ENCODE measurements at places on chromosomes 16 and 17.

GRCh38 chr17:31724619-31725018 lies 134.4 kb downstream of the COPRS start:
- DNase-seq = no peak

DNA sequence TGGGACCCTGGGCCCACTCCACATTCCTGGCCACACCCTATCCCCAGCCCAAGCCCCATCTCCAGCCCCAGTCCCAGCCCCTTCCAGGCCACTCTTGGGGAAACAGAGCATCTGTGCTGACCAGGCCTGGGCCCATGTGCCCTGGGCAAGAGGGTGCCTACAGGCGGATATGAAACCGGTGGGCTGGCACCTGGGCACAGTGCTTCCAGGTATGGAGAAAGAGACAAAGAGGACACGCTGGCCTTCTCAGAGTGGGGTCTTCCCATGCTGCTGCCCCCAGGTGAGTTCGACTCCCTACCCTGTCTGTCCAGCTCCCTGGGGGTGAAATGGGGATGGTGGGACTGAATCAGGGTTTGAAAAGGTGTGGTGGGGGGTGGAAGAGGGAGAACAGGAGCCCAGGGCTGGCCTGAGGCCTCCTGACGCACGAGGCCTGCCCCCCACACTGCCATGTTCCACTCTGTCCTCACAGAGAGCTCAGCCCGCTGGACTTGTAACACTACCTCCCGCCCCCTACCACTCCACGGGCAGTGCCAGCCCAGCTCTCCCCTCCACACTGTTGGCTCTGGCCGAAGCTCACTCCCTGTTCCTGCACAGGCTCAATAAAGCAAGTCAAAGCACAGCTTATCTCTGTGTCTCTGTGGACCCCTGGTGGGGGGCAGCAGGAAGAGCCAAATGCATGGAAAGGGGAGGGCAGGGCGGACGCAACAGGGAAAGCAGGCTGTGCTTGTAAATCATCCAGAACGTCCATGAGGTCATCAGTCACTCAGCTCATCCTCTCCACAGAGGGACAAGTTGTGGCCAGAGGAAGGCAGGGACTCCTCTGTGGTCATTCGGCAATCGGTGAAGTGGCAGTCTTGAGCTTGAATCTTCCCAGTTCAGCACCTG lies 71.1 kb upstream of the TMEM97 start:
- DNase-seq = peak; percentile 43

- peak; percentile 89 for DNase-seq
Measured at GRCh38 chr17:74972107-74972972, at the start of gene HID1. HID1 (minus strand) TSS chr17:74972759; CDS start chr17:74972656, 103 bp downstream.

GRCh38 chr17:67995570-67996263 lies 552 bp downstream of the C17orf58 start:
- DNase-seq = peak; percentile 60

- DNase-seq = no peak
Measured at GRCh38 chr16:27901956-27902355, 161.6 kb downstream of the GSG1L start.

DNA sequence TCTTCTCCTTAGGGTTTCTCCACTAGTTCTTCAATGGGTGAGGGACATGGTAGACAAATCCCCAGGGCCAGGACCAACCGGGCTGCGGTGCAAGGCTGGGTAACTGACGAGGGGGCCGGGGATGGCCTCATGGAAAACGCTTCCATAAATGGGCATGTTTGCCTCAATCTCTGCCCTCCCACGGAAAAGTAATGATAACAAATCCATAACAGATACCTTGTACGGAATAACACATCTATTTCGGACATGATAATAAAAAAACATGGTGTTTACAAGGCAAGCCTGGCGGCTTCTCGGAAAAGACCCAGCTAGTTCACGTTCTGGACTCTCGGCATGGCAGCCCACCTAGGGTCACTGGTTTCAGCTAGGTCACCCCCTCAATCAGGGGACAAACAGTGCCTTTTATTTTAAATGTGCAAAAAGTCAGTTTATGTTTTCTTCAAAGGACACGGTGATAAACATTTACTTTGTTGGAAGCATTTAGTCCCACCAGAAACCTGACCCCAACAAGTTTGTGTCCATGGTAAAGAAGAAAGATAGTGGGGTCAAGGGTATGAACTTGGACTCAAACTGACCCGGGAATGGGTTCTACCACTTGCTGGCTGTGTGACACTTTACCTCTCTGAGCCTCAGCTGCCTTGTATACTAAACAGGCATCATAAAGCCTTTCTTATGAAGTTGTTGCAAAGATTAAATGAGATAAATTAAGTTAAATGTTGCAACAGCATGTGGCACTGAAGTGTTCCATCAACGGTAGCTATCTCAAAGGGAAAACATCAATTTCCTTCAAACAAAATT lies 1.7 kb downstream of the MYH11 start:
- DNase-seq = no peak

DNA sequence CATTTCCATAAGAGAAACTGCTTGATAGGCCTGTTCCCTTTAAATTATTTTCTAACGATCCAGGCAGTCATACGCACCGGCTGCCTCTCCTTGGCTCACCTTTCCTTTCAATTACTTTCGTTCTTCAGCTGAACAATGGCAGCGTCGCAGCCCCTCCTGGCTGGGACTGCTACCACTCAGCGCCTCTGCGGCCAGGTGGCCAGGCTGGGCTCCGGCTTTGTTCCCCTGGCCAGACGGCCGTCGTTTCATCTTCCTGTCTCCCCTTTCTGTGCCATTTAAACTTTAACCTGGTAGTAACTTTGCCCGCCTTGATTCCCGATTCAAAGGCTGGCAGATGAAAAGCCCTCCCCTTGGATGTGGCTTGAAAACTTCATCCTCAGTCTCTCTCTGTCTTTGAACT lies 79.0 kb downstream of the C16orf78 start:
- no peak for DNase-seq

DNA sequence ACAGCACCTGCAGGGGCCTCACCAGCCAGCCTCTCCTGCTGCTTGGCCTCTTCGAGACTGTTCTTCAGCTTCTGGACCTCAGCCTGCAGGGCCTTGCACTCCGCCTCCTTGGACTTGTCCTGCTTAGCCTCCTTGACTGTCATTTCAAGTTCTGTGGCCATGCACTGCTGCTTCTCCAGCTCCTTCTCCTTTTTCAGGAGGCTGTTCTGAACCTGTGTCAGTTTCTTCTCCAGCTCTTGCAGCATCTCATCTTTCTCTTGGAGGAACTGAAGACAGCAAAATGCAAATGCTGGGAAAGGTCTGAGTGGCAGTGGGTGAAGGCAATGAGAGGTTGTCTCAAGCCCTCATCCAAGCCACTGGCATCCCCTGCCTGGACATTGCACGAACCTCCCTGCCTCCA lies 39.1 kb downstream of the DHX38 start:
- DNase-seq = no peak

DNA sequence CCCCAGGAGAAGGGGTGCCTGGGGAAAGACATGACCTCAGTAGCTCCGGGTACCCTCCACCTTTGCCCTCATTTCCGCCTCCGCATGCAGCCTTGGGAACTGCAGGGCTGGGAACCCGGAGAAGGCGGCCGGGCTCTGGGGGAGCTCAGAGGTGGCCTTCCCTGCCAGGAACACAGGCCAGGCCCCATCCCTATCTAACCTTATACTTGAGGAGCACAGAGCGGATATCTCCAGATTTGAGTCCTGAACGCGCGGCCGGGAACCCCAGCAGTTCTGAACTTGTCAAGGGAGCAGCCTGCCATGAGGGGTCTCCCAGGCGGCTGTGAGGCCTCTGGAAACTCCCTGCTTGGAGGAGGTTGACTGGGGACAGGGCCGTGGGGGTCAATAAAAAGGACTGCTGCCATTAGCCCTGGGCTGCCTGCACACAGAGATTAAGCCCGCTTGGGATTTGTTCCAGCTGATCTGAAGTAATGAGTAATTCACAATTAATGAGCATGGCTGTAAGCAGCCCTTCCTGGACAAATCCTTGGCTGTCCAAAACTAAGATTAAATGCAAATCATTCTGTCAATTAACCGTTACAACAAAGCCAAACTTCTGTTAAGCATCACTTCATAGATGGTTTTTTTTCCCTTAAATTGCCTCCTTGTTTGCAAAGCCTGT lies 26.3 kb upstream of the METRNL start:
- DNase-seq = no peak

DNA sequence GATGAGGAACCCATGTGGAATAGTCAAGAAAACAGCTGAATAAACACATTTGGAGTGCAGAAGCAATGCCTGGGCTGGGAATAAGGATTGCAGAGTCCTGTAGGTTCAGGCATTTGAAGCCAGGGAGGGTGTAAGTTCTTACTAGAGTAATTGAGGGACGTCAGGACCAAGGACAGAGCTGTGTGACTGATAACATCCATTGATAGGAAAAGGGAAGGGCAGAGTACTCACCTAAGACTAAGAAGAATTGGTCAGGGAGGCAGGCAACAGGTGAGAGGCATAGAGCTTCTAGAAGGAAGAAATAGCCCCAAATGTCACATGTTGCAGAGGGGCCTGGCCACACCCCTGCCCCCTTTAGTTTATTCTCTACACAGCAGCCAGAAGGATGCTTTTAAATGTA lies 79.8 kb upstream of the TMEM132E start:
- DNase-seq = peak; percentile 64

DNA sequence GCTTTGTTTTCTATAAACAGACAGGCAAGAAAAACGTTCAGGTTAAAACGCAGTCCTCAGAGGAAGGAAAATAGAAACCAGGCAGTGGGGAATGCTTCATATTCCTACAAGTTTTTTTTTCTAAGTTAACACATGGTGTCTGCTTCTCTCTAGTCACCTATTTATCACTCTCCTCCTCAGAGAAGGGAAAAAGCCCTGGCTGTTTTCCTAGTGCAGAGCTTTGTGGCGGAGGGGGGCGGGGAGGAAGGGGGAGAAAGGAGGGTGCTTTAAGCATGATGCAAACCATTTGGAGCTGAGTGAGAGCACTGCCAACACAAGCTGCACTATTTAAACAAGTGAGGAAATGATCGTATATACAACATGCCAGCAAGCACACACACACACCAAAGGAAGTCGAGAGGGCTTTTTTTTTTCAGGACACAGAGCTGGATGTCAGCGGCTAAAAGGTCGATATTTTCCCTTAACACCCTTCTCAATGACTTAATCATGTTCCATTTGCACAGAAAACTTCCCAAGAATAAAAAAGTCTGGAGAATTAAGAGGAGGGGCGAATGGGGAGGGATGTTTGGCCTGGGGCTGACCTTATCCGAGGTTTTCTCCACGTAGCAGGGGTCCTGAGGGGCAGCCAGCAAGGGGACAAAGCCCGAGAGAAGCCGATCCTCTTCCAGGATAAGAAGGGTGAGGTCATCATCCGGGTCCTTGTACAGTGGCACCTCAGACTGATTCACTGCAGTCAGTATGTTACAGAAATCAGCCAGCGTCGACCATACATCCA lies 117.4 kb downstream of the HIC1 start:
- DNase-seq = peak; percentile 38

GRCh38 chr16:89945654-89946053 lies 2.9 kb upstream of the DEF8 start:
- no peak for DNase-seq

GRCh38 chr17:13822700-13823099 lies 221.0 kb upstream of the HS3ST3A1 start:
- no peak for DNase-seq

DNA sequence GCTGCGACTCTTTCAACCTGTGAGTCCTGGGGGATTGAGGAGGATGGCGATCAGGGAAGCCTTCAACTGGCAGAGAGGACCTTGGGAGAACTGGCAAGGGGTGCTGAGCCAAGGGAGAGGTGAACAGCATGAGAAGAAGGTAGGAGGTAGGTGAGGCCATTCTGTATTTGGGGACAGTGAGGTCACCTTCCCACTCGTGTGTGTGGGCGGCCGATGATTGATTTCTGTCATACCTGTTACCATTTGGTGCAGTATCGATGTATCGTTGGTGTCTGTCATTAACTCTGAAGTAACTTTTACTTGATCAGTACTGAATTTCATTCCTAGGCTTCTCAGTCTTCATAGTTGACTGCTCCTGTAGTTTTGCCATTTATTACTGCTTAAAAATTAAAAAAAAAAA lies 3.8 kb downstream of the ARSG start:
- no peak for DNase-seq

- no peak for DNase-seq
Measured at GRCh38 chr17:60910415-60910814, 232.8 kb downstream of the BCAS3 start.

DNA sequence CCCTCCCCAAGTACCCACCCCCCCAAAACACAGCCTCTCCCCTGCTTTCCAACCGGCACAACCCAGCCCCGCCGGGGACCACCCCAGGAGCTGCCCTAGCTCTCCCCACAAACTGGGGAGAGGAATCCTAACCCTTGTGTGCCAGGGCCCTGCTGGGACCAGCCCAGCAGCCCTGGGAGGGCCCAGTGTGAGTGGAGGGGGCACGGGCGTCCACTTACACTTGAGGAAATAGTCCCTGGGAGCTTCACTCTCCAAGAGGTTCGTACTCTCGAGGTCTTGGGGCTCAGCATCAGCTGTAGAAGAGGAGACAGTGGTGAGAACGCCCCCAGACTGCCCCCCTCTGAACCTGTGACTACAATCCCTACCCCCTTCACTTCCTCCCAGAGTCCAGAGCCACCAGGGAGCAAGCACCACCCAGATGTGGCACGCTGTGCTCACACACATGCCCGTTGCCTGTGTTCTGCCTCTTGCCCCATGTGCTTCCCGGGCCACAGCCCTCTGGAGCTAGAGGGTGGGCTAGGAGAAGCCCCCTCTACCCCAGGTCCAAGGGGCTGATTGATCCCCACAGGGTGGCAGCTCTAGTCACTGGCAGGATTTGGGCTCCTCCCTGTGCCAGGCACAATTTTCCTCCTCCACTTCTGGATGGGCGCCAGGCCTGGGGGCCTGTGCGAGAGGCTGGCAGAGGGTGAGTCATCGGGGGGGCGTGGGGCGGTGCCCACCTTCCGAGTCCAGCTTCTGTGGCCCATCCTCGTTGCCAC lies 3.0 kb downstream of the TRIM47 start:
- no peak for DNase-seq

DNA sequence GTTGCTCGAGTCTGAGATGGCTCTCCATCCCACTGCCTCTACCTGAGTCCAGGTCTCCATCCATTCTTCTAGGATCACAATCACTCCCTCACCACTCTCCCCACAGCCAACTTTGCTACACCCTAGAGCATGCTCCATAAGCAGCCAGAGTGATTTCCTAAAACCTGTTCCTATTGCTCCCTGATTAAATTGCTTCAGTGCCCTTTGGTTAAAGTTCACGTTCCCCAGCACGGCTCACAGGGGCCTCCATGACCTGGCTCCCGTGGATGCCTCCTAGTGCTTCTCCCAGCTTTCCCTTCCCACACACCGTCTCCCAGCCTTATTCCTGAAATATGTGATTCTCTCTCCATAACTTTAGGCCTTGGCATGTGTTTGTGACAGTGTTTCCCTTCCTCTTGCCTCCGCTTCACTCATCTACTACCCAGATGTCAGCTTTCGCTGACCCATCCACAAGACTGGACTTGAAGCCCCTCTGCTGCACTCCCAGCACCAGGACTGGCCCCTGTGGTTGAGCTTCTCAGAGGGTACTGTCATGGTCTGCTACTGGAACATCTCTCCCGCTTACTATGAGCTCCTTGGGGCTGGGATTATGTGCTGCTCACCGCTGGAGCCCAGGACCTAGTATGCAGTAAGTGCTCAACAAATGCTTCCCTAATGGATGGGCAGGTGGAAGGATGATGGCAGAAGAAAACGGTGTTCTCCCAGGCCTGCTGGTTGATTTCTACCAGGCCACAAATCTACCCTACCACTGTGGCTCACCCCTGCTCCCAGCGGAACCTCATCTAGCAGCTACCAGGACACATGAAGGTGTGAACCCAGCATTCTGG lies 17.9 kb downstream of the MYO18A start:
- no peak for DNase-seq

GRCh38 chr16:85491798-85492294 lies 121.3 kb upstream of the GSE1 start:
- DNase-seq = no peak

All from nephron progenitor cell (in vitro differentiated cells).